ENCODE measurements at places on chromosomes 2 and 18.

DNA sequence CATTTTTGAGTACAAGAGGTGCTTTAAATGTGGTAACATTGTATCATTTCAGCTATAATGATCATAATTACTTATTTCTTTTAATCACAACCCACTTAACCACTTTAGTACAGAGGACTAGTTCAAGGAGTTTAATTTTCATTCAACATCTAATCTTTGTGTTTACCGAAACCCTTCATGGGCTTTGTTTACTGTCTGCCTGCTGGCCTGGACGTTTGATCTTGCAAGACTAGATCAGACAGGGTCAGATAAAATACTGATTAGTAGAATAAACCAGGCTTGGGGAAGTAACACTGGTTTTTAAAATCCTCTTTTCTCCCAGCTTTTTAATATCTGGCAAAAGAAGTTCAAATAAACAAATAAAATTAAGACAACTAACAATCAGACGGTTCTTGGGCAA is 93.6 kb downstream of the SATB2 start:
- DNase-seq, result no peak

DNA sequence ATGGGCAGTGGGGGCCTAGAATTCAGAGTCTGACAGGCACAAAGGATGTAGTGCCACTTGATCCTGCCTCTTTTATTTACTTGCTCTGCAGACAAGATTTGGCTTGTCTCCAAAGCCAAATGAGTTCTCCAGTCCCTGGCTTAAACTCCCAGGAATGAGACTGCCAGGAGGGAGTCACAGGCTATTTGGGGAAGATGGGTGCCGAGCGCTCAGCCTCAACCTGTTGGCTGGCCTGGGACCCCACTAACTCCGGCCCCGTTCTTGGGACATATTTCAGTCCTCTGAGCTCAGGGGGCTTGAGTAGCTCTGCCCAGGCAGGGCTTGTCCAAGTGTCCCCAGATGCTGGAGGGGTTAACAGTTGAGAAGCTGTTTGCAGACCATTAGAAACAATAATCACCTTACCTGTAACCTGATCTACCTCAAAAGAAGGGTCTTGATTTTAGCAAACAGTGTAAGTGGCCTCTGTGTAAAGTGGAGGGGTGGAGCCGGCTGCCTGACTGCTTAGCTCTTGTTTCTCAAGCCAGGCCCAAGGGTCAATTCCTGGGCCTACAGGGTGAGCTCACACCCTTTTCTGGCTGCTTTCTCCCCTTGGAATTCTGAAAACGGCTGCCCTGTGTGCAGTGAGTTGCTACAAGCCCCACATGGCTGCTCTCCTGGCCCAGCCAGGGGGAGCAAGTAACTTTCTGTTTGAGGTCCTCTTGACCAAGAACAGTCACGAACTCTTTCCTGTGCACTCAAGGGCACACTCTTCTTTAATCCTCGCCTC is 27.1 kb upstream of the FZD5 start:
- DNase-seq, result no peak

- no peak for DNase-seq
These were observed 72.6 kb downstream of the LRRC30 start for GRCh38 chr18:7303316-7304060.

GRCh38 chr18:60020107-60020925 is 120.5 kb downstream of the PMAIP1 start:
- no peak for DNase-seq

DNA sequence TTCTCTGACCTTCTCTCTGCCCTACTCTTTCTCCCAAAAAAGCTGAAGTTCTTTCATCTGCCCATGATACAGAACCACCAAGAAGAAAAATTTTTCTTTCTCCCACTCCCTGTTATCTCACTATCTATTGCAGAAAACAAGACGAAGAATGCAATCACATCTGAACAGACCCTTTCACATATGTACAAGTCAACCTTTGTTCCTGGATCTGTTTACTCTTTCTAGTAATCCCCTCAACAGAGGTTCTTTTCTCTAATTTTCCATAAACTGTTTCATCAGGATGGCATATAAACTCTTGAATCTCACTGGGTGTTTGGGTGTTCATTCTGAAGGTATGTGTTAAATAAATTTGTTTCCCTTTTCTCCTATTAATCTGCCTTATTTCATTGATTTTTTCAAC is 1262.7 kb upstream of the NRXN1 start:
- DNase-seq, result no peak

DNA sequence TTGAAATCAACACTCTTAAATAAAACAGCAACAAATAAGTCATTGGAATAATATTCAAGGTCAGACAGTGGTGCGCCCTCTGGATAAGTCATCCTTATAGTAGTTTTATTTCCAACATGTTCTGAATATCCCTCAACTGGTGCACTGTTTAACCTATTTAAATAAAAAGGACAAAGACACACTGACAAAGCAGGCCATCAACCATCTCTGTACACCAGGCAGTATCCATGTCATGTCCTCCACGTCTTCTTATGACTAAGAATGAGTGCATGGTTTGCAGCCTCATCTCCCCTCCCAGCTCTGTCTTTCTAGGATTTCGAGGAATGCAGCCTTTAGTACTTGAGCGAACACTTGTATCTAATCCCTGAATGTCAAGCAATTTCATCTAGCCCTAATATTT is 42.4 kb downstream of the ST3GAL5 start:
- DNase-seq, result no peak

All from hematopoietic multipotent progenitor cell treated with erythropoietin and hydrocortisone succinate and interleukin-3 and kit ligand, for 15 days (in vitro differentiated cells).